SK-MEL-5 (cell line): ENCODE measurements at places on chromosomes 3 and 15. TPM values are rescaled to one million over a fixed set of nuclear protein-coding genes. Genes with fewer than 3 reads are reported as not detected.

DNA sequence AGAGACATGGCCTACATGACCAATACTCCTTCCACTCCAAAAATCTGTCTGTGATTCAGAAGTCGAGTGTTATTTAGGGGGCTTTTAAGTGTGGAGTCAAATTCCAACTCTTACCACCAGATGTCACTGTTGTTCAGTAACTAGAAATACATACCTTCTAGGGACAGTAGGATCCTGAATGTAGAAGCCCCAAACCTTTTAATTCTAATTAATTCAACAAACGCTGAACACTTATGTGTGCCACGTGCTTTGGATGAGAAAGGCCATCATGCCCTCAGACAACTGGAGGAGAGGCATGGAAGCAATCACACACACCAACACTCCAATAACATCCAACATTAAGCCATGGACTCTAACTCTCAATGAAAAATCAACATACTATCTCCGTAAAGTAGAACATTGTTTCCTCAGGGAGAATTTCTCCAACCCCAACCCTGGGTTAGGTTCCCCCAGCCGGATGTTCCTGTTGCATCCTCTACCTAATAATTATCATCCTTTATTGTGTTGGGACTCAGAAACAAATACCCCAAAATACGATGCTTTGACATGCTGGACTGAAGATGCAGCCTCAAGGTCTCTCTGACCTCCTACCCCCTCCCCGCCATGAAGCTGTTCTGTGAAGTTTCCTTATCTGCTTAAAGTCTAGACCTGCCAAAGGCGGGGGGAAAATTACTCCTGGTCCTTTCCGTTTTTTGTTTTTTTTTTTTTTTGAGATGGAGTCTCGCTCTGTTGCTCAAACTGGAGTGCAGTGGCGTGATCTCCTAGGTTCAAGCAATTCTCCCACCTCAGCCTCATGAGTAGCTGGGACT lies 8.0 kb upstream of the CCDC13 start:
- DNase-seq: peak; percentile 76

GRCh38 chr3:31105438-31106077 lies 211.1 kb upstream of the GADL1 start:
- no peak for DNase-seq

GRCh38 chr3:73405853-73406252 lies 218.9 kb downstream of the PDZRN3 start:
- no peak for DNase-seq

DNA sequence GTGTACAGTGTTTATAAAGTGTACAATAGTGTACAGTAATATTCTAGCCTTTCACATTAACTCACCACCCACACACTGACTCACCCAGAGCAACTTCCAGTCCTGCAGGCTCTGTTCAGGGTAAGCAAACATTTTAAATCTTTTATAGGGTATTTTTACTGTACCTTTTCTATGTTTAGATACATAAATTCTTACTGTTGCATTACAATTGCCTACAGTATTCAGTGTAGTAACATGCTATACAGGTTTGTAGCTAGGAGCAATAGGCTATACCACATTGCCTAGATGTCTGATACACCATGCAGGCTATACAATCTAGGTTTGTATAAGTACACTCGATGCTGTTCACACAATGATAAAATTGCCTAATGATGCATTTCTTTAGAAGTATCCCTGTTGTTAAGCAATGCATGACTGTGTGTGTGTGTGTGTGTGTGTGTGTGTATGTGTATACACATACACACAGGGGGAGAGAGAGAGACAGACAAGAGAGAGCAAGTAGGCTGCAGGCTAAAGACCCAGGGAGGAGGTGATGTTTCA lies 72.5 kb upstream of the PRR23C start:
- no peak for DNase-seq

- DNase-seq: peak; percentile 59
These were observed 30.5 kb upstream of the TIPARP start for GRCh38 chr3:156643729-156644389.

GRCh38 chr3:121295452-121295851 lies 250.3 kb downstream of the POLQ start:
- DNase-seq: no peak

DNA sequence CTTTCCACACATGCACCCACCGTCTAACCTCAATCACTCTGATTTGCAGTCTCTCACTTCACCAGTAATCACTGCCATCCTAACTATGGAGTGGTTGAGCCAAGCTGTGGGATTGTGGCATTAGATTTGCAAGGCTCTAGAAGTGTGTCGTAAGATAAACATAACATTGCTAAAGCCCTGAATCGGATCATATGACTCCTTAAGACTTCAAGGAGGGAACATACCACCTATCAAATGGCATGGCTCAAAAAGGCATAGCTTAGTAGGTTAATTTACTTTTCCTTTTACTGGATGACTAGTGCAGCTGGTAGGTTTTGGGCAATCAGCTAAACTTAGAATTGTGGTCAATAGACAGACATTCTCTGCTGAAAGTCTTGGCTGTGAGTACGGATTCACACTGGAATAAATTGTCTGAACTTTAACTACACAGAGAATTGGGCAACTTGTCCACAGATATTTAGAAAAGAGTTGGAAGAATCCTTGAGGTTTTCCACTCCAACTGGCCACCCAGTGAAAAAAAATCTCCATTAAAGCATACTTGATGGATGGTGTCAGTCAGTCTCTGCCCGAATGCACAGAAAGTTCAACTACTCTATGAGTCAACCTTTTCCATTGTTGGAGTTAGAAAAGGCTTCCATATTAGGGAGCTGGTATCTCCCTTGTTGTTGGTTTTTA lies 476.7 kb upstream of the CBLB start:
- peak; percentile 53 for DNase-seq

GRCh38 chr3:115498898-115499297 lies 124.4 kb upstream of the GAP43 start:
- DNase-seq: no peak

DNA sequence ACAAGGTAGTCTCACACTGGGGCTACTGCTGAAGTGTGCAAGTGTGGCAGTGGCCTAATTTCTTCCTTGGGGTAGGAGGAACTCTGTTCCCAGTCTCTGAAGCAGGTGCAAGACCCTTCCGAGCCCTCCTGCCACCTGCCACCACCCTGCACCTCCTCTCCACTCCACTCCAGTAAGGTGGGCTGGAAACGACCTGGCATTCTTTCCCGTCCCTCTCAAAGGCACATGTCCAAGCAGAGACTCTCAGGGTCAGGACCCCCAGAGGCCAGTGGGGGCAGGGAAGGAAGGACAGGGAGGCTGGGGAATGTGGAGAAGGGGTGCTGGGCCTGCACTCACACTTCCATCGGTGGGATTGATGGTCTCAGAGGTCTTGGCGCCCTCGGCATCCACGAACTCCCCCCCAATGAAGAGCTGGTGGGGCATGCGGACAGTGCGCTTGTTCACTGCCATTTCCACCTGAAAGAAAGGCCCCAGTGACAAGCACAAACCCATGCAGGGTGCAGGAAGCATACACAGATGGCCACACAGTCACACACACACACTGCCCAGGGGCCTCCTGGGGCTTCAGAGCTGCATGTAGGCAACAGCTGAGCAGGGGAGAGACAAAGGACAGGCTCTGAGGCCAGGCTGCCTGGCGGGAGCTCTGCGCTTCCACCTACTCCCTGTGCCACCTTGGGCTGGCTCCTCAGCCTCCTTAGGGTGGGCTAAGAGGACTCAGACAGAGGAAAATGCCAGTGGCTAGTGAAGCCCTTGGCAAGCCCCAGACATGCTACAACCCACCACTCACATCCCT lies 43.8 kb downstream of the ALDH1L1 start:
- DNase-seq: no peak

- DNase-seq: no peak
These were observed 36.5 kb downstream of the ATOSA start for GRCh38 chr15:52642386-52643361.

- no peak for DNase-seq
These were observed 54.6 kb upstream of the PIAS1 start for GRCh38 chr15:67999320-68000100.

DNA sequence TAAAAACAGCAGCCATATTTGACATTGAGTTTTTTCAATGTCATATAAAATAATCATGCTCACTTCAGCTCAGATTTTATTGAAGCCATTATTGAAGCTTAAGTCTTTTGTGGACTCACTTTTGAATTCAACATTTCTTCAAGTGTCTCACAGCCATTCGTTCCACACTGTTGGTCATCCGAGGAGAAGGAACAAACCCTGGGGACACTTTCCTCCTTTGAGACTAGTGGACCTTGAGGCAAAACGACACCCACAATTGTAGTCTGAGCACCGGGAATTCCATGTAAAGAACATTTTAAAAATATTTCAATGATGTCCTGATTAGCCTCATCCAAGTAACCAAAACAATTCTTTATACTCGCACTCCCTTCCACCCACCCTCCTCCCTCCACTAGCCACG lies 174.7 kb downstream of the CD47 start:
- no peak for DNase-seq

DNA sequence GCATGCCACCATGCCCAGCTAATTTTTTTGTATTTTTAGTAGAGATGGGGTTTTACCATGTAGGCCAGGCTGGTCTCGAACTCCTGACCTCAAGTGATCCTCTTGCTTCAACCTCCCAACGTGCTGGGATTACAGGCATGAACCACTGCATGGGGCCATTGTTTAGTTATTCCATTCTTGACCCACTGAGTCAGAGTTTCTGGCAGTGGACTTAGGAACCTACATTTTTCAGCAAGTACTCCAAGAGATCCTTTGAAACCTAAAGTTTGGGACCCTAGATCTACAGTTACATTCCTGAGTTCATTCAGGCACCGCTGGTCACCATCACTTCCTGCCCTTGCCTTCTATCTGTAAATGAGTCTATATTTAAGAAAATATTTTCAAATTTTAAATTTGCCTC lies 1.4 kb upstream of the TNFSF10 start:
- DNase-seq: no peak

- DNase-seq: no peak
These were observed 273.1 kb upstream of the ALCAM start for GRCh38 chr3:105093371-105094252.

DNA sequence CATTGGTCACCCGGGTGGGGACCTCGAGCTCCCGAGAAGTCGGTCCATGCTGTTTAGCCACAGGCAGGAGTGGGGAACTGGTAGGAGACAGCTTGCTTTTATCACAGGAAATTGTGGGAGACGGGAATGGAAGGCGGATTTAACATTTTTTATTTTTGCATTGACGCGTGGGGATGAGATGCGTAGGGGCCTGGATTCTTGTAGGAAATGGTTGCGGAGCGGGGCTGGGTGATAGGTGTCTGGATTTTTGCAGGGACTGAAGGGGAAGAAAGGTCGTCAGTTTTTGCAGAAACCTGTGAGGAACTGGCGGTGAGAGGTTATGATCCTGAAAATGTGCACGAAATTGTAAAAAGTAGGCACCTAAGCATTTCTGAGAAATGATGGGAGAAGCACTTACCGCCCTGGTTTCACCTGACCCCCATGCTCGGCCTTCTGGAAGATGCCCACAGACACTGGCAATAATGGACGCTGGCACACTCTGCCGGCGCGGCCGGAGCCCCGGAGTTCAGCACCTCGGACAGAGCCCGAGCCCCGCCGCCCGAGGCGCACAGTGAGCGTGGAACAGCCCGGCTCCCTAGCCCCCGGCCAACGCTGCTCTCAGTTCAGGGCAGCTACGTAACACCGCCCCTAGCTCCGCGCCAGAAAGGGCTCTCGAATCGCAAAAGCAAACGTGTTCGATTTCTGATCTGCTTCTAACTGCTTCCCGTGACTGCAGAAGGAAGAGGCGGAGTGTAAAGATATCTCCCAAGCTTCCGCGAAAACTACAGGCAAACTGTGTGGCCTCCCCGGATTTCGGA lies 928 bp downstream of the ANKRD34C start:
- DNase-seq: peak; percentile 30

GRCh38 chr3:59818033-59818918 lies 768.5 kb upstream of the CFAP20DC start:
- peak; percentile 44 for DNase-seq

GRCh38 chr3:190762801-190763200 lies 99.7 kb downstream of the GMNC start:
- no peak for DNase-seq

The CHRNA5 gene
- 12.6 and 17.5 TPM in 2 replicates for total RNA-seq

The ACAN gene
- 0.77 and 1.6 TPM in 2 replicates for total RNA-seq

The CERS3 gene
- not detected in 2 replicates for total RNA-seq

The TMC3 gene
- not detected in 2 replicates for total RNA-seq

The TIMP4 gene
- total RNA-seq: not detected in 2 replicates

The LINGO1 gene
- 0.90 and 2.1 TPM in 2 replicates for total RNA-seq
